Retinal pigment epithelial cell (primary cell): ENCODE measurements at places on chromosomes 6 and 20.

GRCh38 chr20:14726591-14726990, 389.2 kb upstream of the FLRT3 start:
- DNase-seq, result no peak

- DNase-seq, result no peak
Observed at GRCh38 chr6:17771609-17772008, 64.9 kb upstream of the NUP153 start.

DNA sequence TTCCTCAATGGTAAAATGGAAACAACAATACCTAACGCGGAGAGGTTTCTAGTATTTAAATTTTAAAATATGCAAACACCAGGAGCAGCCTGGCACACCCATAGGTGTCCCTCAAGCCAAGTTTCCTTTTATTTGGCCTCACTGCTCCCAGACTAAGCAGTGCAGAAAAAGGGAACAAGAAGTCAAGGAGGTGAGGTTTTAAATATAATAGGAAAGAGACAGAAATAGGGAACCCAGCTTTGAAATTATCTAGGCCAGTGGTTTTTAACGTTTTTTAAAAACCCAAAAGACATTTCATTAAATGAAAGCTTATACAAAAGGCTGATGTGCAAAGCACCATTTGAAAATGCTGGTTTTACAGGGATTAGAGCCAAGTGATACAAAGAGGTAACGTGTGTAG, 109.6 kb downstream of the SLC22A3 start:
- DNase-seq, result no peak

DNA sequence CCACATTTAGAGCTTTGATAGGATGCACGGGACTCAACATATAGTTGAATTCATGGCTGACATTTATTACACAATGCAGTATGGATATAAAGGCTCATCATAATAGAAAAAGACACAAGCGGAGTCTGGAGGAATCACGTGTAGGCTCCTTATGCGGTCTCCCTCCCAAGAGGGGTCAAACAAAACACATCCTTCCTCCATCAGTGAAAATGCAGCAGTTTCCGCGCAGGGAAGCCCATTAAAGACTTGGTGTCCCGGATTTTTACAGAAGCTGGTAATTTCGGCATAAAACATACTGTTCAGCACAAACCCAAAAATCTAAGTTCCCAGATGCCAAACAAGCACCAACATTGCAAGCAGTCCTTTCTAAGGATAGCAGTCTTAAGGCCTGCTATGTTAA, 1.1 kb downstream of the USP45 start:
- no peak for DNase-seq

DNA sequence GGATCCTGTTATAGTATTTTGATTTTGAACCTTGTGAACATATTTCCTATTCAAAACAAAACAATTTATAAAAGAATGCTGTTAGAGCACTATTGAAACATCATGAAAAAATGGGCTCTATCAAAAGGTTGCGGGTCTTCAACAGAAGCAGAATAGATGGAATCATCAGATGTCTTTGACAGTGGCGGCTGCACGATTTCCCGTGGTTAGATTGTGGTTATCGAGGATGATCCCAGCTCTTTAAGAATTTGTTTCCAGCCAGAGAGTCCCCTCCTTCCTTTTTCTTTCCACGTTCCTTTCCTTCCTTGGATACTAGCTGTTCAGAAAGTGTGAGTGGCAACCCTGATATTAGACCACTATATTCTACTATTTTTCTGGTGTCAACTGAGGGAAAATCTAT, 163.4 kb downstream of the FARS2 start:
- no peak for DNase-seq
